ENCODE measurements at places on chromosomes 3 and 15.

GRCh38 chr3:177211503-177212277 lies 14.4 kb upstream of the TBL1XR1 start:
- DNase-seq: no peak

DNA sequence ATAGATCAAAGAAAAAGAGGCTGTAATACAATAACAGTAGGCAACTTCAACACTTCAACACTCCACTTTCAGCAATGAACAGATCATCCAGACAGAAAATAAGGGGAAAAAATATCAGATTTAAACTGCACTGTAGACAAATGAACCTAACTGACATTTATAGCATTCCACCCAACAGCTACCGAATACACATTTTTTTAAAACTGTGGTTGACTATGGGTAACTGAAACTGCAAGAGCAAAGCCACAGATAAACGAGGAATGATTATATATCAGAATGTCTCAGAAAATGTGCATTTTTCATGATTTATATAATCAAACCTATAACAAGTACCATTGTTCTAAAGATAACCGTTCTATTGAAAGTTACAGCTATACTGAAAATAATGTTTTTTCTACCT lies 514.9 kb upstream of the DPPA4 start:
- DNase-seq: no peak

DNA sequence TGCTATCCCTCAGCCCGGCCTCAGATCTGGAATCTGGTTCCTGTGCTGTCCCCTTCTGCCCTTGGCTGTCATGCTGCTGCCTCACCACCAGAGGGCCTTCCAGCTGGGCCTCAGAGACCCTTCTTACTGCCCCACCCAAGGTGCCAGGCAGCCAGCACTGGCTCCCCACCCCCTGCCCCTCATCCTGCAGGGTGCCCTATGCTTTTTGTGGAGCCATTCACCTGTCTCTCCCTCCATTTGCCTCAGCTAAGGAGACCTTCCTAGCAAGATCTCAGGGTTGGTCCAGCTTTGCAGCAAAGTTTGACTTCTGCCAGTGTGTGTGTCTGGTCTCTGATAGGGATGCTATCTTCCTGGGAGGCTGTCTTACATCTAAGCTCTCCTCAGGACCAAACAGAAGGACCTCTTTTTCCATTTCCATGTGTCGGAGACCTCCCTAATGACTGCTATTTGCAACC lies 1.9 kb upstream of the VWA5B2 start:
- DNase-seq: no peak

DNA sequence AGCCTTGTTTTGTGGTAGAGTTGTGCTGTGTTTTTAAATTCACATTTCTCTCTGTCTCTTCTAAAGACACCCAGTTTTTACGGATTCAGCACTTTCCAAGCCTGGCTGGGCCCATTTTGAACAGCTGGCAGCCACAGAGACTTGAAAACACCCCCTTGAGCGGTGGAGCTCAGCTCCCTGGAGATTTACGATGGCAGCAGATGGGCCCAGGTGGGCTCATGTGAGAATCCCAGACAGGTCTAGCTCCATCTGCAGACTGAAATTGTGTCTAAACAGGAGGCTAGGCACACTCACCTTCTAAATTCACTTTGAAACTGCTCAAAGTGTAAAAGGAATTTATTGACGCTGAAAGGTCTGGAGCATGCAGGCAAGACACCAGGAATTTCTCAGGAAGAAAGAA lies 232.0 kb upstream of the HES1 start:
- DNase-seq: no peak

DNA sequence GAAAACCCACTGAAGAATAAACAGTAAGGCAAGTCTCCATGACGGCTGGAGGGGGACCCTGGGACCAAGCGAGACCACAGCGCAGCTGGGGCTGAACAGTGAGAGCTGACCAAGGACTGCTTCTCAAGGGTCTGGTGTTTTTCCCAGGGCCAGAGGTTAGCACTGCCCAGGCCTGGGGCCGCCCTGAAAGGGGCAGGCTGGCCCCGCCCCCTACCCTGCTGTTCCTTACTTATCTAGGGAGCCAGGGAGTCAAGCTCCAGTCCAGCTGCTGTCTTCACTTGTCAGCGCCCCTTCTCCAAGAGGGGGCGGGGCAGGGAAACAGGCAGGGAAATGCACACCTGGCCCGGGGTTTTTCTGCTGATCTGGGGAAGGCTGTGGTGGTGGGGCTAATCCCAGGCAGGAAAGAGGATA lies 51.6 kb upstream of the HACD2 start:
- DNase-seq: no peak

- DNase-seq: no peak
Observed at GRCh38 chr3:184631472-184631861, 69.9 kb downstream of the EPHB3 start.

- no peak for DNase-seq
Observed at GRCh38 chr3:9715136-9715535, 11.5 kb downstream of the CPNE9 start.

- DNase-seq: no peak
Observed at GRCh38 chr15:93451265-93451664, 362.3 kb upstream of the RGMA start.

DNA sequence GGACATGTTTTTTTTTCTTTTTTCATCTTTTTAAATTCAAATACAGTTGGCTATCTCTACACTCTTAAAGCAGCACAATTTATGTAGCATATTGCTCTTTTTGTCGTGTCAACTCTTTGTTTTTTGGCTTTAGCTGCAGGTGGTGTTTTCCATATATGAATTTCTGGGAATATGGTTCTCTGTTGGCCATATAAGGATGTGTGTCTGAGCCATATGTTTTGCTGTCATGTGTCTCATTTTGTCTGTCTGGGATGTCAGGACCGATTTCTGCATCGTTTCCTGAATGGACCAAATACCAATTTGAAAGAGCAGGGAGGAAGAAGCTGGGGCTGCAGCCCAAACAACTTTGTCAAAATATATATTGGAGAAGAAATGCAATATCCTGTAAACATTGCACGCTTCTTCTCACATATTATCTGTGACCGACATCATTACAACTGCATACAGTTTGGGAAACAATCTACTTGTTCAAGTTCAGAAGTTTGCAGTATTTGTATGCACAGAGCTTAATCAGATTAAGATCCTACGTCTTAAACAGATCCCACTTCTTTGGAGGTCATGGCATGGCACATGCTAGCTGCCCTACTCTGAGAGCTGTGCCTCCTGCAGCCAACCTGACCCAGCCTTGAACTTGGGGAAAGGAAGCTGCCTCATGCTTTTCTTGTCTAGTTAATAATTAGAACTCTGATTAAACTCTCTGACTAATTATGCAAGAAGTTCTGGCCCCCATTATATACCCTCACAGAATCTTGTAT lies 4.0 kb upstream of the SATB1 start:
- DNase-seq: no peak

- DNase-seq: no peak
Observed at GRCh38 chr3:18593231-18593630, 168.1 kb upstream of the SATB1 start.

GRCh38 chr3:158443632-158444031 lies 127.4 kb upstream of the MLF1 start:
- DNase-seq: no peak

DNA sequence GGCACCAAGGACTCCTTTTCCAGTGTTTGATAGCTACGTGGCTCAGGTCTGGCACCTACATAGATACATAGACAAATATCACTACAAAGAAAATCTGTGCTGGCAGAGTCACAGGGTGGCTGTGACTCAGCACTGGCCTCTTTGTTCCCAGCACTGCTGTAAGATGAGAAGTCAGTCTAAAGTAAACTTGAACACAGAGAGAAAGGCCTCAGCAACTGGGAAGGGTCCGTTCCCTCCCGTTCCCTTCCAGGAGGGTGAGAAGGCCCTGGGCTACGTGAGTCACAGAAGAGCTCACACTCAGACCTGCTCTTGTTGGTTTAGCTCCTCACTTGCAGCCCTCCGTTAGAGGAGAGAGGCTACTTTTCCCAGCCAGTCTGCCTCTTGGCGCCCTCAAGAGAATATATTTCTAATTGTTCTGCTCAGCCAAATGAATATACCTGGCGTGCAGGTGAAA lies 23.1 kb downstream of the ANXA2 start:
- no peak for DNase-seq

Data from stimulated activated CD8-positive, alpha-beta memory T cell treated with anti-CD3 and anti-CD28 coated beads, Interleukin-7, amount 100 ng/mL, for 24 hours (primary cell).